ENCODE measurements at places on chromosomes 4 and X.

- no peak for DNase-seq
These were observed 100.9 kb upstream of the ATP6AP2 start for GRCh38 chrX:40479777-40480318.

DNA sequence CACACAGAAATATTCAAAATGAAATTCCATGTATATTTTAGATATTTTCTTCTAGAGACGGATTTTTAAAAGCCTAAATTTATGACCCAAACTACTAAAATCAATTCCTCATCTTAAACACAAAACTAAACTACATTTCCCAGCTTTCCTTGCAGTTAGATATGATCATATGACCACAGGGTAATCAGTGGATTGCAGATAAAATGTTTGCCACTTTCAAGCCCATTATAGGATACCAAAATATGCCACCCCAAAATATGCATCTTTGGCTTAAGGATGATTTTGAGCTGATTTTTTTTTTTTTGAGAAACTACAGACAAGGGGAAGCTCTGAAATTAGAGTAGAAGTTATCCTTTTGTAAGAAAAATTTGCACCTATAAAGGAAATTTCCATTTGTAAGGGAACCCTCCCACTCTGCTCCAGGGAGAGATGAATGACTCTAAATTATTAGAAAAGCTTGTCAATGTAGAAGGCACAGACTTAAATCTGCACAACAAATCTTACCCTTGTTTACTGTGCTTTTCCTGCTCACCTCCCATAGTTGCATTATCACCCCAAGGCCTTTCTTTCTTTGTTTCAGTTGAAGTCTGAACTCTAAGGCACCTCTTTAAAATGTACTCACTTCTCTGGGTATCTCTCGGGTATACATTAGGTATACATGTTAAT is 503.0 kb downstream of the PDHA2 start:
- no peak for DNase-seq

DNA sequence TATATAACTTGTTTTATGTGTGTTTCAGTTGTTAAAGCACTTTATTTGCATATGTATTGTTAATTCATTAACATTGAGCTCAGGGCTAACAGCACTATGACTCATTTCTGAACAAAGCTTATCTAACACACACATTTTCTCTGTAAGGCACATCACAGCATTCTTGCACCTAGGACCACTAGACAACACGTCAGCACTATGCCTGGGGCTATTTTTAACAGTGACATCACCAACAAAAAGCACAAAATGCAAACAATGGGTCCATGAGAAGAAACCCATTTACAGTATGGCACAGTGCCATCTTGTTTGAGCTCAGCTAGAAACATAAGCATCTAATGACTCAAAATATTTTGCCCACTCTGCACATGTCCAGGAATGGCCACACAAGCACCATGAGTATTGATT is 124.4 kb downstream of the RELL1 start:
- no peak for DNase-seq

- DNase-seq, result no peak
These were observed 62.6 kb downstream of the SORCS2 start for GRCh38 chr4:7254736-7255487.

GRCh38 chr4:1948892-1949436 is 59.8 kb downstream of the NELFA start:
- no peak for DNase-seq

GRCh38 chr4:15938182-15938581 is 358 bp downstream of the FGFBP1 start:
- DNase-seq, result no peak

GRCh38 chrX:29587107-29587506 is 628.3 kb upstream of the MAGEB2 start:
- no peak for DNase-seq

GRCh38 chrX:1451661-1452515 is 821 bp downstream of the ASMTL start:
- DNase-seq, result no peak

DNA sequence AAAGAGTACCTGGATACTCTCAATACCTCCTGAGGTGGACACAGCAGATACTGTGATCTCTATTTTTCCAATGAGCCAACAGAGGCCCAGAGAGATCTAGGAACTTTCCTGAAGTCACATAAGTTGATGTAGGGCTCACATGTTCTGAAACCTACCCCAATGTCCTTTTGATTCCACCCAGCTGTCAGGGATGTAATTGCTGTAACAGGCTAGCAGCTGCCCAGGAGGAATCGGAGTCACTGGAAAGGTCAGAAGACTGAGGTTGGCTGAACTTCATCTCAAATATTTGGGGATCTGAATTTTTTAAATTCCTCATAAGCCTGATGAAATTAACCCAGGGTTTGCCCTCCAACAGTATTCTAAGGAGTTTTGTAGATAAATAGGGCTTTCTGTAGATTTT is 52.5 kb upstream of the PROM1 start:
- DNase-seq, result no peak

DNA sequence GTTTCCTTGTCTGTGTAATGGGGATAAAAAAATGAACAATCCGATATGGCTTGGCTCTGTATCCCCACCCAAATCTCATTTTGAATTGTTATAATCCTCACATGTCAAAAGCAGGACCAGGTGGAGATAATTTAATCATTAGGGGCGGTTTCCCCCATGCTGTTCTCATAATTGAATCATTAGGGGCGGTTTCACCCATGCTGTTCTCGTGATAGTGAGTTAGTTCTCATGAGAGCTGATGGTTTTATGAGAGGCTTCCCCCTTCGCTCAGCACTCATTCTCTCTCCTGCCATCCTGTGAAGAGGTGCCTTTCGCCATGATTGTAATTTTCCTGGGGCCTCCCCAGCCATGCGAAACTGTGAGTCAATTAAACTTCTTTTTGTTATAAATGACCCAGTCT is 633.5 kb downstream of the RAPGEF2 start:
- no peak for DNase-seq

All from inflammatory macrophage treated with lipopolysaccharide for 1 hour (primary cell).